Endothelial cell (in vitro differentiated cells): ENCODE measurements at places on chromosomes 5 and 9. TPM values are rescaled to one million over a fixed set of nuclear protein-coding genes. Genes with fewer than 3 reads are reported as not detected.

GRCh38 chr9:134778841-134779411 is 101.7 kb upstream of the FCN2 start:
- H3K27ac ChIP-seq: no peak overlapping the region
- H3K4me1 ChIP-seq: no peaks in the 10 kb centered on the region
- peak; percentile 82 for DNase-seq
- peaks cover 1% of the 10 kb centered on the region for H3K27me3 ChIP-seq
- H3K4me3 ChIP-seq: peak overlapping the region; percentile 7

DNA sequence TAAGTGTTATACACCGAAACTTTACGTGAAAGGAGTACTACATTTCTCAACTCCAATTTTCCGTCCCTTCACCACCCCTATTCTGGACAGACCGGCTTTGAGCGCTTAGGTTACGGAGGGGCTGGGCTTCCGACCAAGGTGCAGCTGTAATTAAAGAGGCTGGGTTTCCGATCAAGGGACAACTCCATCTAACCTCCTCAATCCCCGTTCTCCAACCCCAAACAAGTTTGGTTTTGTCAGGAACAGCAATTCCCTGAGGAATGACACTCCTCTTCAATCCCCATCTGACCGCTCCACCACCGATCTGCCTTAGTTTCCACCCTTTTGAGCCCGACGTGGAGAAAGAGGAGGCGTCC is 577 bp downstream of the TUT7 start:
- no peaks in the 10 kb centered on the region for H3K36me3 ChIP-seq
- H3K27me3 ChIP-seq: no peaks in the 10 kb centered on the region
- DNase-seq: no peak
- peaks cover 19% of the 10 kb centered on the region for H3K4me1 ChIP-seq
- peak overlapping the region; percentile 99 for H3K4me3 ChIP-seq

DNA sequence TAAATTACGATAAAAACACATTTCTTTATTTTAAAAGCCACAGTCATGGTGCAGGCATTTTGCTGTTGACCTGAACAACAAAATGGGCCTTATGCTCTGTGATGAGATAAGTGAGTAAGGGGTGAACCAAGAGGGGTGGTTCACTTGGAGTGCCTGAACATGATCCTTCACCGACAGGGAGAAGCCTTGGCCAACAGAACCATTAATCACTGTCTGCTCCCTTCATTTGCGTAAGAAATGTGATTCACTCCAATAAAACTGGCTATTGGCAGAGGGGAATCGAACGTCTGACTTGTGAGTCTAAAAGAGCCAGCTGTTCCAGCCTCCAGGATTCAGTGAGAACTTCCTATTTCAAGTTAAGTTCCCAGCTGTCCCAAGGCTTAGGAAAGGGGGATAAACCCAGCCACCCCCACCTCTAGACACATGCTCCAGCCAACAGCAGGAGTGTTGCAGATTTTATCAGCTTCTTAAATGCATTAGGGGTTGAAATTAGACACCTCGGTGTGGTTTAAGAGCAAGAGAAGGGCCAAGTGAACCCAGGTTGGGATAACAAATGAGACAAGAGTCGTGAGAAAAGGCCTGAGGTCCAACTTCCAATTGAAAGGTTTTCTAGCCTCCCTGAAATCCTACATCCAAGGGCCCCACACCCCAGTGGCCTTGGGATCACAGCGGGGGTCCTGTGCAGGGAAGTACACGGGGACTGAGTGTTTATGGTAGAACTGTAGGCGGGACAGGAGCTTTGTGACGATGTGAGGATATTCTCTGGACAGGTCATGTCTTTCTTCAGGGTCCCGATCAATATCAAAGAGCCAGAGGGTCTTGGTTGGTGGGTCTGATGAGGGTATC is 131.4 kb upstream of the LHFPL2 start:
- no peak for DNase-seq
- no peaks in the 10 kb centered on the region for H3K4me1 ChIP-seq
- peaks cover 15% of the 10 kb centered on the region for H3K36me3 ChIP-seq
- H3K27me3 ChIP-seq: no peaks in the 10 kb centered on the region

- peaks cover 9% of the 10 kb centered on the region for H3K27me3 ChIP-seq
- peak overlapping the region; percentile 86 for H3K4me3 ChIP-seq
- H3K36me3 ChIP-seq: peaks cover 58% of the 10 kb centered on the region
- DNase-seq: no peak
- H3K27ac ChIP-seq: no peak overlapping the region
- no peaks in the 10 kb centered on the region for H3K4me1 ChIP-seq
These were observed 60.9 kb upstream of the CACNA1B start for GRCh38 chr9:137816531-137817235.

DNA sequence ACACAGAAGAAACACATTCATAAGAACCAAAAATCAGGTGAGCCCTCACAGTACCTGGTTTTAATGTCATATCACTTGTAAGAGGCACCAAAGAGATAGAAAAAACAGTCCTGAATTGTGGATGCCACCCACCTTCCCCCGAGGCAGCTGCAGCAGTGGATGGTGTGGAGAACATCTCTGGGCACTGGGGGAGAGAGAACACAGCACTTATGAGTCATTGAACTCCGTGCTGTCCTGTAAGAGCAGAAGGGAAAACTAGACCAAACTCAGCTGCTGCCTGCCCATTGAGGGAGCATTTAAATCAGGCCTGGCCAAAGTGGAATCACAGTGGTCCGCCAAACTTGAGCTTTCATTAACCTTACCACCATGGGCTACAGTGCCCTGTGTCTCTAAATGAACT is 296.2 kb downstream of the SPATA31D1 start:
- no peaks in the 10 kb centered on the region for H3K36me3 ChIP-seq
- no peak for DNase-seq
- H3K27ac ChIP-seq: no peak overlapping the region
- H3K4me3 ChIP-seq: no peak overlapping the region
- H3K27me3 ChIP-seq: no peaks in the 10 kb centered on the region

- no peak for DNase-seq
- no peak overlapping the region for H3K27ac ChIP-seq
- H3K36me3 ChIP-seq: no peaks in the 10 kb centered on the region
- no peak overlapping the region for H3K4me3 ChIP-seq
- H3K27me3 ChIP-seq: no peaks in the 10 kb centered on the region
These were observed 203.1 kb upstream of the ANKH start for GRCh38 chr5:15074651-15075050.

GRCh38 chr5:106959387-106959786 is 711.4 kb downstream of the EFNA5 start:
- no peak for DNase-seq
- no peaks in the 10 kb centered on the region for H3K36me3 ChIP-seq
- no peaks in the 10 kb centered on the region for H3K27me3 ChIP-seq
- no peaks in the 10 kb centered on the region for H3K4me1 ChIP-seq
- H3K27ac ChIP-seq: no peak overlapping the region

GRCh38 chr5:41416336-41416735 is 94.1 kb downstream of the PLCXD3 start:
- H3K27ac ChIP-seq: no peak overlapping the region
- H3K27me3 ChIP-seq: no peaks in the 10 kb centered on the region
- H3K4me1 ChIP-seq: no peaks in the 10 kb centered on the region

DNA sequence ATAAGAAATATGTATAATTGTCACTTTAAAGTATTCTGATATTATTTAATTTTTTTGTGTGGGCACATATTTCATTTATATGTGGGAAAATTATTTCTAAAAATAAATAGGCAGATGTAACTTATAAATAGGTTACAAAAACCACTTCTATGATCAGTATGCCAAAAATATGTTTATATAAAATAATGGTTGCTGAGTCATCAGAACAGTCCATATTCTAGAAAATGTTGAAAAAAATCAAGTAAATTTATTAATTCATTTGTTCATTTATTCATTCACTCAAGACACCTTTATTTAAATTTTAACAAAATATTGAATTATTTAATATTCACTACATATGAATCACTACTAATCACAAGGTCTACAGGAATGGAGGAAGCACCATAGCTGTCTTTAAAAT is 1387.3 kb upstream of the C9orf72 start:
- no peak for DNase-seq
- H3K4me1 ChIP-seq: peaks cover 3% of the 10 kb centered on the region
- no peak overlapping the region for H3K27ac ChIP-seq

DNA sequence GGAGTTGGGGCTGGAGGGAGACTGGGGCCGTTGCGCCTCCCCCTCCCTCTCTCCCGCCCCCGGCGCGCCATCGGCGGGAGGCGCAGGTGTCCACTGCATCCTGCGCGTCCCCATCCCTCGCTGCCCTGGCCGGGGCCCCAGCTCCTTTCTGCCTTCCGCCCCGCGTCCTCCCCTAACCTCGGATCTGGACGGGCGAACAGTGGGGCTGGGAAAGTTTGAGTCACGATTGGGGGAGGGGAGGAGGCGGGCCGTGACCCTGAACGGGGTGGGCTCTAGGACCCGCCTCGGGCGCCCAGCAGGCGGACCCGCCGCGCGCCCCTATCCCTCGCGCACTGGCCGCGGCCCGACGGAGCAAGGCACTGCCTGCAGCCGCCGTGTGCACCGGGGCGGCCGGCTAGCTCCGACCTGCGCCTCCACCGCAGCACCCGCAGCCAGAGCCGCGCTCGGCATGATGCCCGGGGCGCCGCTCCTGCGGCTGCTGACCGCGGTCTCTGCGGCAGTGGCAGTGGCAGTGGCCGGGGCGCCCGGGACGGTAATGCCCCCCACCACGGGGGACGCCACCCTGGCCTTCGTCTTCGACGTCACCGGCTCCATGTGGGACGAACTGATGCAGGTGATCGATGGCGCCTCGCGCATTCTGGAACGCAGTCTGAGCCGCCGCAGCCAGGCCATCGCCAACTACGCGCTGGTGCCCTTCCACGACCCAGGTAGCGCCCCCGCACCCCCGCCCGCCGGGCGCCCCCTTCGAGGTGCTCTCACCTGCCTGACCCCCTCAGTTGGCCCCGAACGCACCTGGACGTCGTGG is at the start of gene HMCN2:
HMCN2 (plus strand) TSS at position 330 of the 805 bp plus-strand sequence; CDS start at position 449, 119 bp downstream.
- peaks cover 43% of the 10 kb centered on the region for H3K4me1 ChIP-seq
- H3K36me3 ChIP-seq: no peaks in the 10 kb centered on the region
- peaks cover 20% of the 10 kb centered on the region for H3K27me3 ChIP-seq
- peak within 1 kb of the TSS; percentile 90 for H3K4me3 ChIP-seq
- peak; percentile 64 for DNase-seq
- H3K27ac ChIP-seq: no peak within 1 kb of the TSS

DNA sequence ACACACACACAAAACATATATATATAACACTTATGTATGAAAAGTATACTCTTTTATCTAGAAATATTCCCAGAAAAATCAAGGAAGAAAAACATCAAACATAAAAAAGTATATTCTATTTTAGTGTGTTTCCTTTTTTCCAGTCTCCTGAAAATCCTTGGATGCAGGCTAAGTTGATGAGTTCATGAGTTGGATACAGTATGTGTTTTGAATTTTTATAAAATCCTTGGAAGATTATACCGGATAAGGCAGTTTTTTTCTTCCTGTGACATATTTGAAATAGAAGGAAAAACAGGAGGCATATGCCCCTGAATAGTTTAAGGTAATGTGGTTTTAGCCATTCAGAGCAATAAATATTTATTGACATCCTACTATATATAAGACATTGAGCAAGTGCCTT is 203.6 kb downstream of the SNX18 start:
- no peak for DNase-seq
- peaks cover 8% of the 10 kb centered on the region for H3K36me3 ChIP-seq
- no peak overlapping the region for H3K4me3 ChIP-seq
- H3K27ac ChIP-seq: no peak overlapping the region

DNA sequence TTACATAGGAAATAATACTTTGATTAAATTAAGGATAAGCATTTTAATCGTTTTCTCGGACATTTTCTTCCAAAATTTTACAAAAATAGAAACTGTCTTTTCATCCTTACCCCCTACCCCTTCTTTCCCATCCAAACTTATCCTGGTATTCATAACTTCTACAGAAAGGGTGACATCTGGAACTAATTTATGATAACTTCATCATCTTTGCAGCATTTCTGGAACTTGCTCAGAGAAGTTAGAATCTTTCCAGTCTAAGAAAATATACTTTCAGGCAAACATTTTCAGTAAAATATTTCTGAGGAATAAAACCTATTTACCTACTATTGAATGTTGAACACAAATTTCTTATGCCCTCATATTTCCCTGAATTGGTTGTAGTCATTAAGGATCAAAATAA is 309.0 kb downstream of the MAN2A1 start:
- no peak overlapping the region for H3K4me3 ChIP-seq
- no peak overlapping the region for H3K27ac ChIP-seq
- H3K27me3 ChIP-seq: no peaks in the 10 kb centered on the region
- no peak for DNase-seq
- no peaks in the 10 kb centered on the region for H3K36me3 ChIP-seq

DNA sequence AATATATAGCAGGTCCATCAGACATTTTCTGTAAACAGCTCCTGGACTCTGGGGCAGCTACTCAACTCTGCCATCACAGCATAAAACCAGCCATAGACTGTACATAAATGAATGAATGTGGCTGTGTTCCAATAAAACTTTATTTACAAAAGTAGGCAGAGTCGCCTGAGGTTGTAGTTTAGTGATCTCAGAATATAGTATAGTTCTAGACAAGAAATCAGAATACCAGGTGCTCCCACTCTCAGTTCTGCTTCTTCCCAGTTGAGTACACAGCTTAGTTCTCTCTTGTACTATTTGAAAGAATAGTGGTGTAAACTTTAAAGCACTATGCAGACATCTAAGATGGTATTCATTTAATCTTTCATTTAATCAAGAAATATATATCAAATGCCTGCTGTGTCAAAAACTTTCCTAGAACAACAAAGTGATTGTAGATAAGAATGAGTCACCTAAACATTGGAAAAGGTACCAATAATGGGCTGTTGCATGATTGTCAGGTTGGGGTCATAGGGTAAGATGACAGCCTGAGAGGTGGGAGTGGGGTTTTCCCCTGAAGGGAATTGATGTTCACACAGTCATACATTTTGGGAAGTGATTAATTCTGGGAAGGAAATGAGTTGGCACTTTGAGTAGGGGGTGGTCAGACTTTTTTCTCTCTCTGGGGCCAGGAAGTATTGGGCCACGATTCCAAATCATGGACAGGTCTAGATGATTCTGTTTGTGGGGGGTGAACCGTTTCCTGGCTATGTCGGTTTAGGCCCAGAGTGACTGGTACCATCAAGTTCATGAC is 37.0 kb downstream of the TNFSF8 start:
- H3K4me3 ChIP-seq: no peak overlapping the region
- peaks cover 16% of the 10 kb centered on the region for H3K4me1 ChIP-seq
- H3K27ac ChIP-seq: peak overlapping the region; percentile 93
- H3K27me3 ChIP-seq: peaks cover 2% of the 10 kb centered on the region

DNA sequence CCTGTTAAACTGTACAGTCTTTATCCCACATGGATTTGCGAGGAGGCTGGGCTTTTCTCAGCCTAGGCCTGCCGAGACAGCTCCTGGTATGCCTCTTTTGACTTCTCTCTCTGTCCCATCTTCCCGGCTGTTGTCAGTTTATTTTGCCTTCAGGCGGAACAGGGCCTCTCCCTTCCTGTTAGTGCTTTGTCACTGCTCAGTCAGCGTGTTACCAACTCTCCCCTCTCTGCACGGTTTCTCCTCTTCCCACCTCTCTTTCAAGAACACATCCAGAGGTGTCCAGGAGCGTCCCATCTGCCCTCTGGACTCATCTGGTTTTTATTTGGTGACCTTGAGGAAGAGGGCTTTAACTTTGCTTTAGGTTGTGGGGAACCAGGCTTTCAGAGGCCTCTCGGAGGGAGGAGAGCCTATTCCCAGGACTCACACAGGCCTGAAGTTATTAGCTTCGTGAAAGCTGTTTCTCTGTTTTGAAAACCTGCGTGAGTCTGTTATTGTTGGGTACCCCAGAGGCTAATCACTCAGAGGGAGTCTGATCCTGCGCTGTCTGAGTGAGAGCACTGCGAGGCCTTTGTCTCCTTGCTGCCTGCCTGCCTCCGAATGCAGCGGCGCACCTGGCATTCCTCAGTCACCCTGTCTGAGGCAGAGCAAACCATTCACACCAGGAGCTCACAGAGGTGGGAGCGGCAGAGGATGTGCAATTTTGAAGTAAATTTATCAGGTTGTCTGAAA is 234.4 kb upstream of the MPDZ start:
- no peak overlapping the region for H3K4me3 ChIP-seq
- peak overlapping the region; percentile 40 for H3K27ac ChIP-seq
- DNase-seq: no peak
- peaks cover 28% of the 10 kb centered on the region for H3K36me3 ChIP-seq

The SPATA31A3 gene
- not detected for total RNA-seq

The PTGER4 gene
- total RNA-seq: 0.26 TPM

The PAPPA gene
- total RNA-seq: 1.4 TPM
